Left cardiac atrium (tissue), 4 donors: ENCODE measurements at places on chromosomes 16 and 17.

DNA sequence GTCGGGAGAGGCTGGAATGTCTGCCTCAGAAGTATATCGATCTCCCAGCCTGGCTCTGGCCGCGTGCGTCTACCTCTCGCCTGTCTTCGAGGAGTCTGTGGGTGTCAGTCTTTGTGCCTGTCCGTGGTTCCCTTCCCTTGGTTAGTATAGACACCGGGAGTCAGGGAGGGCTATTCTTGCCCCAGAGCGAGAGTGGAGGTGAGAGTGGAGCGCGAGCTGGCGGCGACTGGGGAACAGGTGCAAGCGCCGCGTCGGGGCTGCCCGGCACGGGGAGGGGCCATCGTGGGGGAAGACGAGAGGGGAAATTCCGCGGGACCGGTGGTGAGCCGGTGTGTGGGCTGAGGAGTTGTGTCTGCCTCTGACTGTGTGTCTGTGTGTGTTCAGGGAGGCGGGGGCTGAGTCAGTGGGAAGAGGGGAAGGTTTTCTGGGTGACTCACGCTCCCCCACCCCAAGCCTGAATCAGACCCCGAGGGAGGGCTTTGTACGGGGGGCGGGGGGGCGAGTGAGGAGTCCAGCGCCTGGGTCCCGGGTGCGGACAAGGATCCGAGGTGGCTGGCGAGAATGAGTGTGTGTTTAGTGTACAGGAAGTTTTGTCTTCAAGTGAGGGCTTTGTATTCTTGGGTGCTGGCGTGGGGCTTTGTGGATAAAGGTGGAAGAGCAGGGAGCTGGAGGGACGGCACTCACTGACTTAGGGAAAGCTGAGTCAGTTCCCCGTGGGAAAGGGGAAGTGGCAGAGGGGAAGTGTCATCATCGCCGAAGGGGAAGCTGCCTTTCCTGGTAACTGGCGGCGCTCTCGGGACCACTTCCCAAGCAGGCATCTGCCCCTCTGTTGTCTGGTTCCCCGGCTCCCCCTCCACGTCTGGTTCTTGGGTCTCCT lies 8.6 kb downstream of the KDM6B start:
- peak; percentile 90 for DNase-seq

DNA sequence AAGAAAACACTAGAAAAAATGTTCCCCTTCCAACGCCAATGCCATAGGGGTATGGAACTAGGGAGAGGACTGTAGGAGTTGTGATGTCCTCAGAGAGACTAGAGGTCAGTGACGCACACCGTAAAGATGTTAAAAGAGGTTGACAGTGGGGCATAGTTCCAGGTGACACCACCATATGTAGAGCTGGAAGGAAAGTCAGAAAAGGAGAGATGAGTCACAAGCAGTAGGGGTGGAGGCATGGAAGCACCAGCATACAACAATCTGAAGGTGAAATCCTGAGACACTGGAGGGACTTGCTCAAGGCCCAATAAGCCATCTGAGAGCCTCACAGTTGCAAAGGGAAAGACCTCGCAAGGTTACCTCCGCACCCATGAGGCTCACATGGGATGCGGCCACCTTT lies 76.0 kb downstream of the ZNF18 start:
- no peak for DNase-seq

DNA sequence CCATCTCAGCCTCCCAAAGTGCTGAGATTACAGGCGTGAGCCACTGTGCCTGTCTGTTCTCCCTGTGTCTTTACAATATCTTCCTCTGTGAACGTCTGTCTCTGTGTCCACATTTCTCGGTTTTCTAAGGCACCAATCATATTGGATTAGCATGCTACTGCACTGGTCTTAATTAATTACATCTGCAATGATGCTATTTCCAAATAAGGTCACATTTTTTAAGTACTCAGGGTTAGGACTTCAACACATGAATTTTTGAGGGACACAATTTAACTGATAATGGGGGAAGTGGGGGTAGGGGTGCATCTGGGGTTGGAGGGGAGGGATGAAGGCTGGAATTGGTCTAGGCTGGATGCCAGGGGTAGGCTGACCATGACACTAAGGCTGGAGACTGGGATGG lies 102.6 kb downstream of the N4BP1 start:
- DNase-seq = no peak

GRCh38 chr17:40615068-40615840 lies 32.4 kb downstream of the SMARCE1 start:
- DNase-seq = no peak

GRCh38 chr17:4934173-4934979 lies 2.3 kb downstream of the GP1BA start:
- DNase-seq = no peak
